Daoy (cell line): ENCODE measurements at places on chromosomes 7 and 10. TPM values are rescaled to one million over a fixed set of nuclear protein-coding genes. Genes with fewer than 3 reads are reported as not detected.

- no peak for DNase-seq
Observed at GRCh38 chr7:157300369-157300825, 36.4 kb upstream of the DNAJB6 start.

DNA sequence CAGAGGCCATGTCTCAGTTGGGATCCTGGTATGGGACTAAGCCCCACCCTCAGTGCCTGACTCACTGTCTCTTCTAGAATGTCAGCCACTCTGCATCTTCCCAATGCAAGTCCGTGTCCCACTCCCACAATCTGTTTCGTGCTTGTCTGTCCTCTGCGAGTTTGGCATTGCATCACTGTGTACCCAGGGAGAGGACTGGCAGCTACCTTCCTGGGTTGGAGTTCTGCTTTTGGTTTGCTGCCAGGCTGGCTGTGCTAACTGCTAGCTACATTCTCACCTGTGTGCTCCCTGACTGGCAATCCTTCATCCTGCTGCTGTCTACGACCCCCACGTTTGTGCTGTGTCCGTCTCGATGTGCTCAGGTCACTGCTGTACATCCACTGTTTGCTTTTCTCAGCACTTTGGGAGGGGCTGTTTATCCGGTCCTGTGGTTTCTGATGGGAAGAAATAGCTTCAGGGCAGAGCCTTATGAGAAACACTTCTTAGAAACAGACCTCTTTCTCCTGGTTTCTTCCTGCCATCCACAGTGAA is 56.0 kb upstream of the GLI3 start:
- DNase-seq: peak; percentile 47

DNA sequence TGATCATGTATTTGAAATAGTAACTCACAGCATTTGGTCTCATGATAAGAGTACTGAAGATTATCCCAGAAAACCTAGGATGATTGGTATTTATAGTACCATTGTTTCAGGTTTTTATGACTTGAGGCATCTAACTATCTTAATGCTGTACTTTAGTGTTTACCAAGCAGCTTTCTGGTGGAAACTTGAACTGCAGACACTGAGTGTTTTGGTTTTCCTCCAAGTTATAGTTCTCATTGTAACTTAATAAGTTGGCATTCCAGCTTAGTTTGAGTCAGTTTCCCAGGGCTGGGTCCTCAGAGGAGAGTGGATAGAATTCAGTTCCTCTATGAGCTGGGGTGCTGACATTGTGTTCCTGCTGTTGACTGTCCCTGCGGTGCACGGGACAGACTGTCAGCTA is 50.4 kb downstream of the SEC23IP start:
- DNase-seq: no peak

- DNase-seq: peak; percentile 34
Observed at GRCh38 chr7:106143711-106144337, 31.7 kb upstream of the SYPL1 start.

GRCh38 chr10:22321924-22322640 is 1.2 kb downstream of the BMI1 start:
- DNase-seq: peak; percentile 12

DNA sequence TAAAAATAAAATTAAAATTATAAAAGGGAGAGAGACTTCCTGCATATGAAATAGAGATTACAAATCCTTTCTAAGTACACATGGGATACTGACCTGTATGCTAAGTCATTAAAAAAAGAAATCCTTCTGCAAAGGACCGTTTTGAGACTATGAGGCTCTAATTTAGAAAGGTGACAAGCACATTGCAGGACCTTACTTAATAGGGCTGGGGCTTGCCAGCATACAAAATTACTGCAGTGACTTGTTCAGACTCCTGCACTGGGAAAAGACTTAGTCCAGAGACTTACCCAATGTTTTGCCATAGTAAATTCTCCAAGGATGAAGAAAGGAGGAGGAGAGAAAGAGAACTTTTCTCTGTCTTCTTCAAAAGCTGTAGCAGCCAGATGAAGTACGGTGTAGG is 193.6 kb downstream of the KCNMA1 start:
- DNase-seq: no peak

DNA sequence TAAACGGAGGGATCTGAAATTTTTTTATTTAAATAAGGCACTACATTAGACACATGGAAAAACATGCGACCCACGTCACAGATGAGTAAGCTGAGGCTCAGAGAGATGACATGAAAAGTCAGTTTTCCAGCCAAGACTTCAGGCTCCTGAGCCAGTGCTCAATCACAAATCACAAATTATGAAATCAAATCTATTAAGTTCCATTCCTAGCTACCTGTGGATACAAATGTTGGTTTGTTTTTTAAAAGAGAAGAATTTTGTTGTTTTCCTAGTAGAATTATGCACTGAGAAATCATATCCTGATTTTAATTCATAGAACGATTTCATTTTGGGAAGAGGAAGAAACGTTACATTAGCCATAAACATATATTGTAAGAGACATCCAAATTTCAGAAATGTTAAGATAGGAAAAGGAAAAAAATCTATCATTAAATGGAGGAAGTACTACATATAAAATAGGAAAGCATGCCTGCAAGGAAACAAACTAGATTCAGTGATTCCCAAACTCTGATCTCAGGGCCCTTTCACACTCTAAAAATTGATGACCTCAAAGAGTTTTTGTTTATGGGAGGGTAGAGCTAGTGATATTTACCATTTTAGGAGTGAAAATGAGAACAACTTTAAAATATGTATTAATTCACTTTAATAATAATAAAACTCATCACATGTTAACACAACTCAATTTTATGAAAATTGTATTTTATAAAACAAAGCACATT is 340.4 kb downstream of the PARD3 start:
- no peak for DNase-seq

- DNase-seq: no peak
Observed at GRCh38 chr7:33754933-33755928, 150.1 kb upstream of the BMPER start.

DNA sequence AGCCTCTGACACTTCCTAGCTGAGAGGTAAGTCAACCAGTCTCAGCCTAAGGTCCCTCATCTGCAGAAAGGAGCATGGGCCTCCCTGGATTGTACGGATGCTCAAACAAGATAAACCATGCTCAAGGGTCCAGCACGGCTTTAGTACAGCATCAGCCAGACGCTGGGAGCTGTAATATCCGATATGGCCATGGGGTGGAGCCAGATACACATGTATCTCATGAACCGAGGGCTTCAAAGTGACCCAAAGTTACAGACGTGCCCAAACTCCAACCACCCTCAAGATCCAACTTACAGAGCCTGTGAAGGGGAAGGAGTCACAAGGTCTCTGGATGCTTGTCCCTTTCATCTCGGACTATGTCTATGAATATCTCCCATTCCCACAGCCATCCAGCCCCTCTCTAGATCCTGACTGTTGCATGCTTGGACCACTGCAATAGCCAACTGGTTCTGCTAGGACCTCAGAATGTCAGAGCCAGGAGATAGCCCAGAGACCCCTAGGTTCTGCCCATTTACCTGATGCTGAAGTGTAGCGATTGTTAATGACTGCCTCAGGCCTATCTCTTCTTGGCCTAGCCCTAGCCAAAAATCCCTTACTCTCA is 142.4 kb downstream of the SH3PXD2A start:
- peak; percentile 62 for DNase-seq

GRCh38 chr7:1886361-1887064 is 216.4 kb downstream of the ELFN1 start:
- DNase-seq: no peak

DNA sequence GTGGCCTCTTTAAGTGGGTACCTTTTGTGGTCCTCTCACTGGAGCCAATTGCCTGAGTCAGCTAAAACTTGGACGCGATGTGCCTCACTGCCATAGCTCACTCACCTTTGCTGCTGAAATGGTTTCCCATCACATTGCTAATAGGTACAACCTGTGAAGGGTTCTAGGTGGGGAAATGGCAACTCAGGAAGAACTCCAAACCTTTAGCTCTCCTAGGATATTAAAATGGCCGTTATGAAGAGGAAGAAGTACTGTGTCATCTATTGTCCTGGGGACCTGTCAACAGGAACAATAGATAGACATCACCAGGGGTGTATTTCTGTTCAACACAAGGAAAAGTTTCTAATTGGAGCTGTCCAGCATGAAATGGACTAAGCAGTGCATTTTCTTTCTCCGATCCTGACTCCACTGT is 1.2 kb upstream of the ZNF655 start:
- DNase-seq: no peak

The SYPL1 gene
- total RNA-seq: 67.9 and 69.7 TPM in 2 replicates

The ZNF107 gene
- 6.4 and 9.6 TPM in 2 replicates for total RNA-seq

The LRWD1 gene
- total RNA-seq: 112 and 165 TPM in 2 replicates

The HDAC9 gene
- 22.6 and 22.7 TPM in 2 replicates for total RNA-seq

The OR2A12 gene
- not detected in 2 replicates for total RNA-seq

The SPDYE8 gene
- not detected in 2 replicates for total RNA-seq

The GIMAP7 gene
- total RNA-seq: not detected in 2 replicates

The TAS2R41 gene
- not detected in 2 replicates for total RNA-seq

The GIMAP4 gene
- not detected in 2 replicates for total RNA-seq

The ADIRF gene
- not detected in 2 replicates for total RNA-seq

The SYT15 gene
- 0.11 TPM in 1 of 2 replicates, not detected in the other for total RNA-seq

The PAX4 gene
- not detected in 2 replicates for total RNA-seq

The ANKRD30A gene
- not detected in 2 replicates for total RNA-seq

The TMEM236 gene
- 0.06 TPM in 1 of 2 replicates, not detected in the other for total RNA-seq
